ENCODE measurements at places on chromosomes 7 and 10.

- no peak for DNase-seq
These were observed 61.9 kb downstream of the FOXL3 start for GRCh38 chr7:351681-352480.

GRCh38 chr7:54917613-54918391, 101.0 kb upstream of the EGFR start:
- no peak for DNase-seq

- no peak for DNase-seq
These were observed 93.0 kb upstream of the PCGF5 start for GRCh38 chr10:91127341-91128082.

DNA sequence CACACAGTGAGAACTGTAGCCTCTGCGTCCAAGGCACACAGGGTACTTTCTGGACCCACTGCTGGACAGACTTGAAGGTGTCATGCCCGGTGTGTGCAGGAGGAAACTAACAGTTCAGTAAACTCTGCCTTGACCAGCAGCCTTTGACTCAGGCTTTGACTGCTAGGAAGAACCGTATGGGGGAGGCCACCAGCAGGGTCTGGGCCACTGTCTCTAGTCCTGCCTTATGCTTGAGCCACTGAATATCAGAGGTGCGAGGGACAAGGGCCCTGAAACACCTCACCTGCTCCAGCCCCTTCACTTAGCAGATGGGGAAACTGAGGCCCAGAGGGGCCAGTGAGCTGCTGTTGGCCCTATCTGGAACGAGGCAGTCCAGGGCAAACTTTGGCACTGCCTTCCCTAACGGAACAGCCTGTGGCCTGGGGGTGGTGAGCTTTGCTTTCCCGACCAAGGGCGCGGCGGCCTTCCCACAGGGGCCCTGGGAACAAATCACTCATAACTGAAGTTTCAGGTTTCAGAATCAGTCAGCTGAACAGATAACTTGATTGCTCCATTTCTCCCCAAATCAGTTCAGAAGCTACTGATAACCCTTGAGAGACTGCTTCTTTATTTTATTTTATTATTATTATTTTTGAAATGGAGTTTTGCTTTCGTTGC, 130.0 kb downstream of the FAM53B start:
- DNase-seq = no peak

DNA sequence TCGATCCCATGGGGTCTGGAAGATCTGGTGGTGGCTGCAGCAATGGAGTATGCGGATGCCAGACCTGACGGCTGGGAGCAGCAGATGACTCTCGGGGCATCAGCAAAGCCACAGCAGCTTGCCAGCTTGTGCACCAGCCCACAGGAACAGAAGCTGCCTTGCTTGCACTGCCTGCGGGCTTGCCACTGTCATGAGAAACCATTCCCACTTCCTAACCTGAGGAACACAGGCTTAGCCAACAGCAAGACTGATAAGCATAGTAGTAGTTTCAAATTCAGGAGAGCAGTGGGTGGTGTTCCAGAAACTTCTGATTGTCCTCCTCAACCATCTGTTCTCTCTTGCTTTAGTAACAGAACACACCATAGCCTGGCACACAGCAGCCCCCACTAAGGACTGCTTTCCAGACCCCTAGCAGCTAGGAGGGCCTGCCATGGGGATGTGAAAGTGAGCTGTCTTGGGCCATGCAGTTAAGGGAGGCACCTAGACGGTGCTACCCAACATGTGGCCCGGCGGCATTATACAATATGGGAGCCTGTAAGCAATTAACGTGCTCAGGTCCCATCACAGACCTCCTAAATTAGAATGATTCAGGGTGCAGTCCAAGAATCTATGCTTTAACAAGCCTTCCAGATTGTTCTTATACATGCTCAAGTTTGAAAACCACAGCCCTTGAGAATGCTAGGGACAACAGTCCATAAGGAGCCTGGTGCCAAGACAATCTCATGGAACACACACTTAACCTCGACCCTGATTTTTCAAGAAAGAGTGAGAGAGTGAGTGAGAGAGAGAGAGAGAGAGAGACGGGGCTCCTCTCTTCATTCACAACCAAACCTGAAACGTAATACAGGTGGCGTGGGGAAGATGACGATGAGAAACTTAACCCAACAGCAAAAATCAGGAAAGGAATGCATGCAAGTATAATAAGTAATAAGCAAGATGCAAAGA, 7.1 kb downstream of the ANXA11 start:
- no peak for DNase-seq

DNA sequence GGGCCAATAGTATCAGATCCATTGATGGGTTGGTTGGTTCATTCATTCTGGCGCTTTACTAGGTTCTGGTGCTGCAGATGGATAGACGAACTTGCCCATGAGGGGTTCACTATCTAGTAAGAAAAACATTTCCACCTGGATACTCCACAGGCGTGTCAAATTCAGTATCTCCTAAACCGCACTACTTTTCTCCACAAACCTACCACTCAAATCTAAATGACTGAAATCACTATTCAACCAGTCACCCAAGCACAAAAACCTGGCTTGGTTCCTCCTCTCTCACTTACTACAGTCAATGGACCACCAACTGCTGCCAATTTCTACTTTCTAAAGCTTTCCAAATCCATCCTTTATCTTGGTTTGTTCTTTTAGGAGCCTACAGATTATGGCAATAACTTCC, 572 bp downstream of the AGK start:
- no peak for DNase-seq

- no peak for DNase-seq
These were observed 478.2 kb upstream of the LRRN3 start for GRCh38 chr7:110612680-110613079.

GRCh38 chr7:149573519-149573918, 75.9 kb upstream of the ZNF746 start:
- DNase-seq = no peak

DNA sequence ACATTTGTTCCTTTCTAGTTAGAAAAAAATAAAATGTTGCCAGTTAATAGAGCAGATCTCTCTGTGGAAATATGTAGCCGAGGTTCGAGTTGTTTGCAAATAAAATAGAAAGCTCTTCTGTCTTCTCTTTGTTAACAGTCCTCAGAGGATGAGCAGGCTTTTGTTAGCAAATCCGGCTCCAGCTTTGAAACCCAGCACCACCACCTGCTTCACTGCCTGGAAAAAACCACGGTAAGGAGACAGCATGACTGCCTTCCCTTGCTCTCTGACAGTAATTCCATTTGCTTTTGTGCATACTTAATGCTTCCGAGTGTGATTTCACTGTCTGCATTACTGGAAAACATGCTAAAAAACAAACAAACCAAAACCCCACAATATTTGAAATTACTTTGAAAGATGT, 115.6 kb downstream of the TSPAN12 start:
- DNase-seq = no peak

- no peak for DNase-seq
These were observed 141.7 kb upstream of the COL1A2 start for GRCh38 chr7:94252971-94253370.

- DNase-seq = peak; percentile 52
These were observed 262.1 kb downstream of the ATRNL1 start for GRCh38 chr10:115355162-115355760.

DNA sequence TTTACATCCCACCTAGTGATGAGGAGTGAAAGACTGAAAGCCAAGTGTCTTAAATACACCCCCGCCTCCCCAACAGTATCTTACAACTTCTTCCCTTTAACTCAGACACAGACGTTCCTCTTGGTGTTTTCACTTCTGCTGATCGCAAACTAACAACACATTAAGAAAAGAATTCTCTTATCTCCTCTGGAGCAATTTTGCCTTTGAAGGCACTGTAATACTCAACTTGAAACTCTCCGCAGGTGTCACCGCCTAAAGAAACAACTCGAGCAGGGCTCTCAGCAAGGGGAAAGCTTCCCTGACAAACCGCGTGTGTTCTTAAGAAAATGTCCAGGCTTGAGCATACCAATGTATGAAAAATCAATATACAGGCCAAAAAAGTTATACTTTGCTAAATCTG, 452 bp downstream of the SEMA3C start:
- DNase-seq = no peak

GRCh38 chr7:13421776-13422175, 567.7 kb downstream of the ETV1 start:
- no peak for DNase-seq

DNA sequence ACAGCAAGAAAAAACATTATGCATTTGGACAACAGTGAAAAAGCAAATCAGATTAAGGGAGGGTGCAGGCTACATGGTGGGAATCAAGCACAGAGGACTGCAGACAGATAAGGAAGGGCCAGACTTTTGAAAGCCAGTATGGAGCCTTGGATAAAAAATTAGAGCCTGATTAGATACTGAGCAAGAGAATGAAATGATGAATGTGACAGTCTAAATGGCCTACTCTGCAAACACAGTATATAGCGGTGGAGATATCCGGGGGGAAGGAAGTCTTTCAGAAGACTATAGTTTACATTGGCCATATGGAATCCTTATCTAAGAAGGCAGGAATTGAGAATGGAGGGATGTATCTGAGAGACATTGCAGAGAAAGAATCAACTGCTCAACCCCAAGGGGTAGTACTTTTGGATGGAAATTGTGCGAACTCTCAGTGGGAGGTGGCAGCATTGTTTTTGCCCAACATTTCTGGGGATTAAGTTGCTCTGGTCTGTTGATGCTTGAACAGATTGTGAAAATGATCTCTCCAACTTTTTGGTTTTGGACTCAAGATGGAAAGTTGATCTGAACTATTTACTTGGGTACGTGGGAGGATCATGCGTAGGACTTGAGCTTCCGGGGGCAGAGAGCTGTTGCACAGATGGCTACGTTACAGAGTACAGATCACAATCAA, 39.4 kb upstream of the CHCHD3 start:
- no peak for DNase-seq

DNA sequence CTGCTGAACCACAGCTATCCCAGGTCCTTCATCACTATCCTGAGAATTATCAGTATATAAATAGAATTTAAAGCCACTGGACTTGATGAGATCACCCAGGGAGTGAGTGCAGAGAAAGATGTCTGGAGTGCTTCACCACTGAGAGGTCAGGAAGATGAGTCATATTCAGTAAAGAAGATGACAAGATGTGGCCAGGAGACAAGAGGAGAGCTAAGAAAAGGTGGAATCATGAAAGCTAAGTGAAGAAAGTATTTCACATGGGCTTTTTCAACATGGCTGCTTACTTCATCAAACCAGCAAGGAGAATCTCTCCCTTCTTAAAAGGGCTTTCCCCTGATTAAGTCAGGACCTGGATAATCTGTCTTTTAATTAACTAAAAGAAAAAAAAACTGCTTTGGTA, 9.1 kb upstream of the PRKAR2B start:
- peak; percentile 79 for DNase-seq

DNA sequence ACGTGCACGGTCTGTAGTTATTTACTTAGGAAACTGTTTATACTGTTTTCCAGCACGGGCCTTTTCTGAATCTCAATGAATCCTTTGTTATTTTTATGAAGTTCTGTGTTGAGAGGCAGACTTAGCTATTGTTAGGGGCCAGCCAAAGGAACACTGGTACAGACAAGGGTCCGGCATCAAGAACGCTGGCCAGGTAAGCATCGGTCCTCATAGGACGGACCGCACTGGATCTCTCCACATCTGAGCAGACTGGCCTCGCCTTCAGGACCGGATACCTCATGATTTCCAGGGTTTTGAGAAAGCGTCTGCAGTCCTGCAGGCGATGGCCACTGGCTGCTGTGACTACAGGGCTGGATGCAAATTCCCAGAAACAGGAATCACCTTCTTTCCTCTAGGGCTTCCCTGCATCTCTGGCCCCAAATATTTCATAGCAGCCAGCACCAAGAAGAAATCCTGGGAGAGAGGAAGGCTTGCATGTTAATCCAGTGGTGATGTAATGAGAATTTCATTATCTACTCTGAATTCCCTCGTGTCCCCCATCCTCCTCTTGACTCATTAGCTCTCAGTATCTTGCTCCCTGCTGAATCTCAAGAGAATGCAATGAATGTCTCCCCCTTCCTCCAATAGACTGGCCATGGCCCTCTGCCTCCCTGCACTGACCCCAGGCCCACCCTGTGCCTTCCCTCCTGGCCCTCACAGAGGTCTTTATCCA, 325.4 kb upstream of the NPVF start:
- DNase-seq = no peak

DNA sequence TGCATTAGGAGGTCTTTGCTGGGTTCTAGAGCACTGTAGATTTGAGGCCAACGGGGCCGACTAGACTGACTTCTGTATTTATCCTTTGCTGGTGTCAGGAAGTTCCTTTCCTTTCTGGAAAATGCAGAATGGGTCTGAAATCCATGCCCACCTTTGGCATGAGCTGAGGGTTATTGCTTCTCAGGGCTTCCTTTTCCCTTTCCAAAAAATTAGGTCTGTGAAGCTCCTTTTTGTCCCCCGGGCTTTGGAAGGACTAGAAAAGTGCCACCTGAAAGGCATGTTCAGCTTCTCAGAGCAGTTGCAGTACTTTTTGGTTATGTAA, 675 bp downstream of the IL6 start:
- peak; percentile 7 for DNase-seq

DNA sequence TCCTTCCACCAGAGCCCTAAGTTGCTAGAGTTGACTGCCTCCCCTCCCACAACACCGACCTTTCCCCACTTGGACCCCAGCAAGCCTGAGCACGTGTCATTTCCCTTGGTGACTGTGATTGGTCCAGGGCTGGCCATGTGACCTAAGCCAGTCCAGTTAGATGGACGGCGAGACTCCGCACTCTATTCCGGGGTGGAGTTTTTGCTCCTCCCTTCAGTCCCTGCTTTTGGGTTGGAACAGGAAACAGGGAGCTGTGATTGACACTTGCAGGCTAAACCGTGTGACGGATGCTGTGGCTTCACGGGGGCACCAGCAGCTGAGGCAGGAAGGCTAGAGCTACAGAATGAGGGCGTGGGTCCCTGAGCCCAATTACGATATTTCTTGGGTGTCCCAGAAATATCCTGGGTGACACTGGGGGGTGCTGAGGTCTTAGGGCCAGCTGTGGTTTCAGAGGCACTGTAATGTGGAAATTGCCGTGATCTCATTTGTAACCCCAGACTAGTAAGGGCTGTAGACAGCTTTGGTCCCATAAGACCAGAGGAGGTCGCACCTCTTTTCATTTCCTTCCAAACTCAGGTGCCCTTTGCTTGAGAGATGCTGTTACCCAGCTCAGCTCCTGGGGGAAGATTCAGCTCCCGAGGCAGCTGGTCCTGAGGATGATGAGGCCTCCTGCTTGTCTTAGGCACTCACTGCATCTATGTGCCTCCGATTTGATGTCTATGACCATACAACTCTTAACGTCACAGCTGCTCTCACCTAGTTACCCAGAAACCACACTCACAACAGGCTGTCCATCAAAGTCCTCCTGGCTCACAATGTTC, 102.7 kb upstream of the NPTX2 start:
- DNase-seq = no peak

- DNase-seq = no peak
These were observed 642 bp downstream of the STK32C start for GRCh38 chr10:132306864-132307751.

- no peak for DNase-seq
These were observed 4.6 kb downstream of the SLC13A4 start for GRCh38 chr7:135723411-135723810.

DNA sequence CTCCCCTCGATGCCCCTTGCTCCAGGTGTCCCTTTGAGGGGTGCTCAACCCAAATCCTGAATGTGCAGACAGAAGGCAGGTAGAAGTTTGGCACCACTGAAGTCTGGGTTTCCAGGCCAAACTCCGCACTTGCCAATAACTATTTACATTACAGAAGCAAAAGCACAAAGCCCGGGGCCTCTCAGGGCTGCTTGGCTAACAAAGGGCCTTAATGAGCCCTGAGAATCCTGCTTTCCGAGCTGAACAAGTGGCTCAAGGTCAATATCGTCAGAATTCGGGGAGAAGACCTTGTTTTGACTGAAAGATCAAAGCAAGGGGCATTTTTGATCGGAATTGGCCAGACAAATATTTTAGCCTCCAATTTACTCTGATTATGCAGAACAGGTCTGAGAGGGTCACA, 189.9 kb downstream of the HERPUD2 start:
- DNase-seq = no peak

- DNase-seq = peak; percentile 89
These were observed 71.7 kb downstream of the CREB5 start for GRCh38 chr7:28483908-28484605.
